ENCODE measurements at places on chromosomes 5 and 9. TPM values are rescaled to one million over a fixed set of nuclear protein-coding genes. Genes with fewer than 3 reads are reported as not detected.

- no peak for DNase-seq
These were observed 795.0 kb downstream of the DTWD2 start for GRCh38 chr5:118193194-118193905.

- DNase-seq = no peak
These were observed 64.4 kb downstream of the GALNT10 start for GRCh38 chr5:154254896-154255295.

DNA sequence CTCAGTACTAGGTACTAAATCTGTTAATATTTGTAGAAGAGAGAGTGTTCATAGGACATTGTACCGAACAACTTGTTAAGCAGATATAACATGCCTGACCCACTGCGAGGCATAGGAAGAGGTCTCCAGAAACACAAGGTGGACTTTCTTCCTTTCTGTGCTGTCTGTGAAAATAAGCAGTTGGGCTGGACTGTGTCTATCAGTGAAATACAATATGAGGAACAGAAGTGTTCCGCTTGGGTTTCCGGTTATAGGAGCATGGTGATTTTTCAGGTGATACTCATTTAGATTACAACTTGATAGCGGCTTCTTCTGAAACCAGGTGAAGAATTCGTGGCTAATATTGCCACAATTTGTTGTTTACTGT is 60.9 kb upstream of the TLR4 start:
- DNase-seq = no peak

GRCh38 chr5:39459071-39459470 is 34.3 kb upstream of the DAB2 start:
- DNase-seq = no peak

The ARHGEF37 gene
- 13.3 TPM for total RNA-seq

DNA sequence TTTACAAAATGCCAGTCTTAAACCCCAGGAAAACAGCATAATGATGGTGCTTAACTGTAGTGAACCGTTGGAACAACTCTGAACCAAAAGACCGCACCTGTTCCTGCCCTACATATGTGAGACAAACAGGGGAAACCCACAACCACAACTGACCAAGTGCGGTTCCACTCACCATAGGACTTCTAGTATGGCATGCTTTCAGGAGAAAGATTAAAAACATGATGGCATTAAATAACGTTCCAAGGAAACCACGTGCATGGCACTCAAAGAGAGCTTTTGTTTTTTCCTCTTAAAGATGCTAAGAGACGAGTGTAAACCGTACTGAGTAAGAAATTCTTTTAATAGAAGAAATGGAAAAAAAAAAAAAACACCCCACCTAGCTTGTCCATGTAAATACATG is 119.8 kb downstream of the SSBP2 start:
- no peak for DNase-seq

GRCh38 chr5:82549263-82549662 is 271.1 kb upstream of the RPS23 start:
- no peak for DNase-seq

DNA sequence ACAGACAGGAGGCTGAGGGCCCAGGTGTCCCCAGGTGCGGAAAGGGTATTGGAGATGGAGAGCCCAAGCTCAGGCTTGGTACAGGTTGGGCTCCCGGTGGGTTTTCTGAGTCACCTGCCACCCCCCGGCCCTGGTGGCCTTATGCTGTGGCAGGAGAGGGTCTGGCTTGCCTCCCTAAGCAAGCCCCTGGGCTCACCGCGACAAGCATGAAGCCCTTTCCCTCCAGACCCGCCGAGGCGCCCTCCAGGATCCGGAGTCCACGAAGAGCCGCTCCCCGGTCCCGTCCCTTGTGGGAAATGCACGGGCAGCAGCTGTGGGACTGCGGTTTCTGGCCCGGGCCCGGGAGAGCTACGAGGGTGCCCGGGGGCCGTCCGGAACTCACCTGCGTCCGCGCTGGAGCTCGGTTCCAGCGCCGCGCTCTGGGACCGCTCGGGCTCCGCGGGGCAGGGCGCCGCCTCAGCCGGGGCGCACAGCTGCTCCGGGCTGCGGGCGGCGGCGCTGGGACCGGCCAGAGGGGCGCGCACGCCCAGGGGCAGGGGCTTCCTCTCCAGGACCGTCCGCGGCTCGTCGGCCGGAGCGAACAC is 757 bp downstream of the SAPCD2 start:
- DNase-seq = peak; percentile 65

The THBS4 gene
- total RNA-seq = 1.2 TPM

DNA sequence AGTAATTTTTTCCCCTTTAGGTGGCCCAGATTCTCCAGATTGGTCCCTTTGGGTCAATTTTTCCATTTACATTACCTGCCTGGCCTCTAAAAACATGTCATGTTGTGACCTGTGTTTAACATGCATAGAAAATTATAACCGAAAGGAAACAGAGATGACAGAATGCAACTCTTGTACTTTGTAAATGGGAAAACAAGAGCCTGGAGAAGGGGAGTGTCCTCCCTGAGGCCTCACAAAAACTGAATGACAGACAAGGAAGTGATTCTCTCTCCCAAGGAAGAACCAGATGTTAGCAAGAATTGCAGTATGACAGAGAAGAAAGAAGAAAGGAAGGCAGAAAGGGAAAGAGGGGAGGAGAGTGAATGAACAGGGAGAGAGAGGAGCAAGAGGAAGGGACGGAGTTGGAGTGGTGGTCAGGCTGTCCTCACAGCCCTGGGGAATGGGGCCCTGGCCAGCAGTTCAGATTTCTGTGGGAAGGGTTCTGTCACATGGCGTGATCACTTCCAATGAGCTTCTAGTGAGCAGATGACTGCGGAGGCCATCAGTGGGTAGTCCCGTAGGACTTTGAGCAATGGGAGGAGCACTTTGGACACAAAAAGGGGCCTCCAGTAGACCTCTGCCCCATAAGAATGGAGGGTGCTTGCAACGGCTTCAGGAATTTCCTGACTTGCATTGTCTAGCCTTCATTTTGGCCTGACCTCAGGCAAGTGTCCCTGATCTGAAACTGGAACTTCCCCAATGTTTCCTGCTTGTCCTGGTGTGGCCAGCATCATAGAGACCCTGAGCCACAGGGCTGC is 31.6 kb downstream of the ABLIM3 start:
- no peak for DNase-seq

DNA sequence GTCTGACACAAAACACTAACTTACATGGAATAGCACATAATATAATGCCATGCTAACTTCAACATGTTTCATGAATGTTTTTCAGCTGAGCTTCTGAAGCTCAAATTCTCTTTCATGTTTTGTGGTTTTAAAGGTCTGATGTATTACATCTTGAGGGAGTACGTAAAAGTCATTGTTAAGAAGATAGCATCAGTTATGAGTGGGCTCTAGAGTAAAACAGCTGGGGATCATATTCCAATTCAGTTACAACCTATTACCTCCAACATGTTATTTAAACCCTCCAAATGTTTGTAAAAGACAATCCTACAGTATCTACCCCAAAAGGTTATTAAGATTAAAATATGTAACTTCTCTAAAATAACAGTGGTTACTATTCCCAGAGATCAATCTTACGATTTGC is 19.2 kb downstream of the CETN3 start:
- DNase-seq = no peak

The LMX1B gene
- total RNA-seq = 0.14 TPM

DNA sequence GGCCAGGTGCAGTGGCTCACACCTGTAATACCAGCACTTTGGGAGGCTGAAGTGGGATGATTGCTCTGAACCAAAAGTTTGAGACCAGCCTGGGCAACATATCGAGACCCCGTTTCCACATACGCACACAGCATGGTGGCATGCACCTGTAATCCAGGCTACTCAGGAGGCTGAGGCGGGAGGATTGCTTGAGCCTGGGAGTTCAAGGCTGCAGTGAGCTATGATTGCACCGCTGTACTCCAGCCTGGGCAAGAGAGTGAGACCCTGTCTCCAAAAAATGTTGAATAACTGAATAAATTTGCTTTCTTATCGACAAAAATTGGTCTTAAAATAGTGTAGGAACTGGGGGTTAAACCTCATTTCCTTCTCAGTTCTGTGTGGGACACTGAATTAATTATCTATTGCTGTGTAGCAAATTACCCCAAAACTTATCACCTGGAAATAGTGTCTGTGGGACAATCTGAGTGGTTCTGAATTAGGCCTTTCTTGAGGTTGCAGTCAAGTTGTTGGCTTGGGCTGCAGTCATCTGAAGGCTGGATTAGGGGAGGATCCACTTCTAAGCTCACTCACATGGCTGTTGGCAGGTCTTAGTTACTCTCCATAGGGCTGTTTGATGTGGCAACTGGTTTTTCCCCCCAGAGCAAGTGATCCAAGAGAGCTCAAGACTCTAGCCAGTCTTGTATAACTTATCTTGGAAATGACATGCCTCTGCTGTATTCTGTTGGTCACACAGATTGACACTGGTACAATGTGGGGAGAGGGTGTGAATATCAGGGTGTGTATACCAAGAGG is 2.0 kb downstream of the SNX30 start:
- DNase-seq = no peak

DNA sequence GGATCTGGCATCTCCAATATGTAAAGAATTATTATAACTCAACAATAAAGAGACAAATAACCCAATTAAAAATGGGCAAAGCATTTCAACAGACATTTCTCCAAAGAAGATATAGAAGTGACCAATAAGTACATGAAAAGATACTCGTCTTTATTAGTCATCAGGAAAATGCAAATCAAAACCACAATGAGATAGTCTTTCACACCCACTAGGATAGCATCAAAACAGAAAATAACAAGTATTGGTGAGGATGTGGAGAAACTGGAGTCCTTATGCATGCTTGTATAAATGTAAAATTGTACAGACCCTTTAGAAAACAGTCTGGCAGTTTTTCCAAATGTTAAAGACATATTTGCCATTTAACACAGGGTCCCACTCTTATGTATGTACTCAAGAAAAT is 39.1 kb upstream of the ITGA1 start:
- DNase-seq = no peak

The TMC1 gene
- not detected for total RNA-seq
